ENCODE measurements at places on chromosomes 16 and 17.
A peak's percentile ranks its signal among the peaks of the same experiment; 100 is the strongest.

DNA sequence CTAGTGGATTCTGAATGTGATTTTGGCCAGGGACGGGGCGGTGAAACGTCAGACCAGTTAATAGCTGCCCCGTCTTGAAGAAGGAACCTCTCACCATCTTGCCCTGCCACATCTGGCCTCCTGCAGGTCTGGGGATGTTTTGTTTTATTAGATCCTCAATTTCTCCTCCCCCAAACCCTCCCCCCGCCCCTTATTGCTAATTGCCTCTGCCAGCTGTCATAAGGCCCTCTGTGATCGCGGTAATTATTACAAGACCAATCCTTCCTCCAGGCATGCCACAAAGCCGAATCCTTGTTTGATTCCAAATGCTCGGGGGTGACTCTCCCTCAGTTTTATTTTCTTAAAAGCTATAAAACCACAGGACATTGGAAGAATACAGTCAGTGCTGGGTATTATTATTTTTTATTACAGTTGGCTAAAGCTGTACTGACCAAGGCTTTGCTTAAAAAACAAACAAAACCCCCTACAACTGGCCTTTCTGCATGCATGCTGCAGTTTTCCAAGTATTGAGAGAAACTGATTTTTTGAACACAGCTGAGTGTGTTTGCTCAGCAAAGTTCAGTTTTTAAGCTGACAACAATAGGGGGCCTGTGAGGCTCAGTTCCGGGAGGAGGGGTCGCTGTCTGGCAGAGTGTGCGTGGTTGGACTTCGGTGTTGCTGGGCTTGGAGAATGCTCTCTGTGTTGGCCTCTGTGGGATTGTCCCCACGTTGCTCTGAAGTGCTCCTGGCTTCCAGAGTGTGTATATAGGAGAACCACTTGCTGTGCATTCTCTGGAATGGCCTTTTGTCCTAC lies 1.7 kb downstream of the KSR1 start:
- no peak for DNase-seq

DNA sequence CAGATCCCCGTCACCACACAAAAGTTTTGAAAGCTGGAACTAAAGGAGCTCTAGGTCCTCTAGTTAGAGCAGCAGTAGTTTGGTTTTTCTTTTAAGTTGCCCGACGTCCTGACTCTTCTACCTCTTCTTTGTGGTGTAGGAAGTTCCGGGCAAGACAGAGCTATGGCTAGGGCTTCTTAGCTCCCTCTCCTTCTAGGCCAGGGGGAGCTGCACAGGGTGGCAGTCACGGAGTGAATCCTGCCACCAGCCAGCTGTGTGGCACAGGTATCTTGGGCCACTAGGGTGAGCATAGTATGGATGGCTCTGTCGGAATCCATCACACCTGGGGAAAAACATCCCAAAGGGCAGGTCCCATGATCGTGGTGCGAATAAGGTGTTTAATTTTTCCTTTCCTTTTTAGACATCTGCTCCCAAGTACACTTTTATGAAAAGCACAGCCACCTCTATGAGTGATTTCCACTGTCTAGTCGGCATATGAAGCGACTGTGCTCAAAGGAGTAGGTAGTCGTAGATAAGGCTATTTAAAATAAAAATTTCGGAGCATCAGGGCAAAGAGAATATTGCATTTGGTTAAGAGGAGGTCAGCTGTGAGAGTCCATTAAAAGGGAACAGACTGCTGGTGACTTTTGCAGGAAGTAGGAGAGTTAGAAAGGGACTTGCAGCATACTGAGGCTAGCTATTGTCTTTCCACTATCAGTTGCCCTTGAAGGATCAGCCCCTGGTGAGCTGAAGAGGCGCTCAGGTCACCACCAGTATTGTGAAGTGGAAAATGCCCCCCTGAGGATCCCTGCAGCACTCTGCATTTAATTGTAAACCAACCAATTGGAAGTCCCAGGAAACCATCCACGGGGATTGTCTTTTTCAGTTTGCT lies 2.1 kb downstream of the PRKCA start:
- no peak for DNase-seq

DNA sequence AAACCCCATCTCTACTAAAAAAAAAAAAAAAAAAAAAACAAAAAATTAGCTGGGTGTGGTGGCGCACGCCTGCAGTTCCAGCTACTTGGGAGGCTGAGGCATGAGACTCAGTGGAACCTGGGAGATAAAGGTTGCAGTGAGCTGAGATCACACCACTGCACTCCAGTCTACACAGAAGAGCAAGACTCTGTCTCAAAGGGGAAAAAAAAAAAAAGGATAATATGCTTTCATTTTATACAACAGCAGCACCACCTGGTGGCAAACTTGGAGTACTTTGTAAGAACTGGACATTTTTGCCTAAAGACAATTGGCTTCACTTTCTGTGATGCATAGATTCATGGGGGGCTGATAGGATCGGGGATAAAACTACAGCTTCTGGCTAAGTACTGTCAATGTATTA lies 8.5 kb downstream of the CHTF8 start:
- peak; percentile 17 for DNase-seq

- no peak for DNase-seq
These were observed 93.9 kb upstream of the WSCD1 start for GRCh38 chr17:5976251-5976650.

DNA sequence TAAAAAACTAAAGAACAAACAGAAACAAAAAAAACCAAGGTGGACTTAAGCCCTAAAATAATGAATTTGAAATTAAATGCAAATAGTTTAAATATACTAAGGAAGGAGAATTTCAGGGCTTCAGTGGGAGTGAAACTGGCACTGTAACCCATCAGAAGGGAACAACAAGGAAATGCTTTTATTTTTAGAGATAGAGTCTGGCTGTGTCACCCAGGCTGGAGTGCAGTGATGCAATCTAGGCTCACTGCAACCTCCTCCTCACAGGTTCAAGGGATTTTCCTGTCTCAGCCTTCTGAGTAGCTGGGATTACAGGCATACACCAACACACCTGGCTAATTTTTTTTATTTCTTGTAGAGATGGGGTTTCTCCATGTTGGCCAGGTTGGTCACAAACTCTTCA lies 625.2 kb upstream of the CDH8 start:
- no peak for DNase-seq

DNA sequence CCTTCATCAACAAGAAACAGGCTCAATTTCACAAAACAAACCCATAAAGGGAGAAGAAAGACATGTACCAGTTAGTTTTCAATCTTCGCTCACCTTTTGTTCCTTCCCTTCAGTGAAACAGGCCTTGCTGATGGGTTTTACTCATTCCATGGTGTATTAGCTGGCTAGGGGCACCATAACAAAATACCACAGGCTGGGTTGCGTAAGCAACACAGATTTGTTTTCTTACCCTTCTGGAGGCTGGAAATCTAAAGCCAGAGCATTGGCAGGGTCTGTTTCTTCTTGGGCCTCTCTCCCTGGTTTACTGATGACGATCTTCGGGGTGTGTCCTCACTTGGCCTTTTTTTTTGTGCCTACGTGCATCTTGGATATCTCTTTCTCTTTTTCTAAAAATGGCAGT lies 383.4 kb upstream of the RBFOX1 start:
- DNase-seq = no peak

DNA sequence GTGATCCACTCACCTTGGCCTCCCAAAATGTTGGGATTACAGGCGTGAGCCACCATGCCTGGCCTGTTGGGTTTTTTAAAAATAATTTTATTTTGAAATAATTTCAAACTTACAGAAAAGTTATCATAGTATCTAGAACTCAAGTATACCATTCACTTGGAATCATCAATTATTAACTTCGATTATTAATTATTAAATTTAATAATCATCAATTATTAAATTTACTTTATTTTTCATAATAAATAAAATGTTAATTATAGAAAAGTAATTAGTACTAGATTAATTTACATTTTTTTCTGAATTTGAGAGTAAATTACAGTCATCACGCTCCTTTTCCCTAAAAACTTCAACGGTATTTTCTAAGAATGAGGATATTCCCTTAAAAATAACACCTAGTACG lies 13.7 kb upstream of the SKAP1 start:
- DNase-seq = no peak

DNA sequence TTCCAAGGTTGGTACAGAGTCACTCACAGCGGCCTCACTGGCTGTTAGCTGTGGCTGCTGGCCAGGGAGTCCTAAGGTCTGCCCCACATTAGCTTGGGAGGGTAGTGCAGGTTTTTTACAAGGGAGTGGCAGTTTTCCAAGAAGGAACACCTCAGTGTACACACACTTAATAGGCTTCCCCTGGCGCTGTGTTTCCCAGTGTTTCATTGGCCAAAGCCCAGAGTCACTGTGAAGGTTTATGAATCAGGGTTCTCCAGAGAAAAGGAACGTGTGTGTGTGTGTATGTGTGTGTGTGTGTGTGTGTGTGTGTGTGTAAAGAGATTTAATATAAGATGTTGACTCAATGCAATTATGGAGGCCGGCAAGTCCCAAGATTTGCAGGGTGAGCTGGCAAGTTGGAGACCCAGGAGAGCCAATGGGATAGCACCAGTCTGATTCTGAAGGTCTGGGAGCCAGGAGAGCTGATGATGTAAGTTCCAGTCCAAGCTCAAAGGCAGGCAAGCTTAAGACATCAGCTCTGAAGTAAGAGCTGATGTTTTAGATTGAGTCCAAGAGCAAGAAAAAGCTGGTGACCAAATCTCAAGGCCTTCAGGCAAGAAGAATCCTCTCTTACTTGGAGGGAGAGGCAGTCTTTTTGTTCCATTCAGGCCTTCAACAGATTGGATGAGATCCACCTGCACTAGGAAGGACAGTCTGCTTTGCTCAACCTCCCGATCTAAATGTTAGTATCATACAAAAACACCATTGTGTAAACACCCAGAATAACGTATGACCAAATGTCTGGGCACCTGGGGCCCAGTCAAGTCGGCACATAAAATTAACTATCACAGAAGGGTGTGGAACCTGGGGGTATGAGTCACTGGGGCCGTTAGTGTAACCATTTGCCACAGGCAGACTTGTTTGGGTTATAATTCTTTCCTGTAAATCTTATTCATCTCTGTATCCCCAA lies 206.8 kb downstream of the PRKCA start:
- peak; percentile 52 for DNase-seq

DNA sequence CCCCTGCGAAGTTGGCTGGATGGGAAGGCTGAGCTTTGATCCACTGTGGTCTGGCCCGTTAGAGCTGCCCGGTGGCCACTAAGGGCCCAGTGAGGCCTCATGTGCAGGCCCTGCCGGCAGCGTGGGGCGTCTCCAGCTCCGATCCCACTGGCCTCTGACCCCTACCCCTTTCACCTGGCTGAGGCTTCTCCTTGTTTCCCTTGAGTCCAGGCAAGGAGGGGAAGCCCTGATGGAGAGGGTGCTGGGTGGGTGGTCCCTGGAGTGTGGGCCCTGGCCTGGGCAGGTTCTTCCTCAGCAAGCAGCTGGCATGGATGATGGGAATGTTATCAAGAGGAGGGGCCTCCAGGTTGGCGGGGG lies 356.8 kb downstream of the SEC14L1 start:
- DNase-seq = no peak

DNA sequence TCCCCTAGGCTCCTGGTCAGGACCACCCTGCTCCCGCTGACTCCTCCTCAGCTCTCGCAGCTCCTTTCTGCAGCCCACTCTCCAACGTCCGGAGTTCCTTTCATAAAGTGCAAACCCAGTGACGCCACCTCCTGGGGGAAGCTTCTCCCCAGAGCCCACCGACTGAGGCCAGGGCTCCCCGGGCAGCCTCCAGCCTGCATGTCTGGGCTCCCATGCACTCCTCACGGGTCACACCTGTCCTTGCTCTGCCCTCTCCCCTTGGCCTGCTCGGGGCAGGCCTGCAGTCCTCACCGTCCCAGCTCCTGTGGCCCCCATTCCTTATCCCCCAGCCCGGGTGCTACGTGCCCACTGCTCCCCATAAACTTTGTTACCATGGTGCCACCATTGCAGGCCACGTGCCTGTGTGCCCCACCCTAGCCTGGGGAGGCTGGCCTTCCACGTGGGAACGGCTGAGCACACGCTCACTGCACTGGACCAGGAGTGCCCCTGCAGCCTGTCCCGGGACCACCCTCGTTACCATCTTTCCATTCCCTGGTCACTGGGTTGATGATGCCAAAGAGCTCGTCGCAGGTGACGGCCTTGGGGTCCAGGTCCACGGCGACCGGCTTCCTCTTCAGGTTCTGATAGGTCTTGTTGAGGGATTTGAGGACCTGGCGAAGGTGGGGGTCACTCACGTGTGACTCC lies 84.9 kb downstream of the DNAH17 start:
- no peak for DNase-seq

GRCh38 chr17:40360091-40360490 lies 4.4 kb downstream of the GJD3 start:
- no peak for DNase-seq

- no peak for DNase-seq
These were observed 33.5 kb downstream of the SRL start for GRCh38 chr16:4208341-4208751.

DNA sequence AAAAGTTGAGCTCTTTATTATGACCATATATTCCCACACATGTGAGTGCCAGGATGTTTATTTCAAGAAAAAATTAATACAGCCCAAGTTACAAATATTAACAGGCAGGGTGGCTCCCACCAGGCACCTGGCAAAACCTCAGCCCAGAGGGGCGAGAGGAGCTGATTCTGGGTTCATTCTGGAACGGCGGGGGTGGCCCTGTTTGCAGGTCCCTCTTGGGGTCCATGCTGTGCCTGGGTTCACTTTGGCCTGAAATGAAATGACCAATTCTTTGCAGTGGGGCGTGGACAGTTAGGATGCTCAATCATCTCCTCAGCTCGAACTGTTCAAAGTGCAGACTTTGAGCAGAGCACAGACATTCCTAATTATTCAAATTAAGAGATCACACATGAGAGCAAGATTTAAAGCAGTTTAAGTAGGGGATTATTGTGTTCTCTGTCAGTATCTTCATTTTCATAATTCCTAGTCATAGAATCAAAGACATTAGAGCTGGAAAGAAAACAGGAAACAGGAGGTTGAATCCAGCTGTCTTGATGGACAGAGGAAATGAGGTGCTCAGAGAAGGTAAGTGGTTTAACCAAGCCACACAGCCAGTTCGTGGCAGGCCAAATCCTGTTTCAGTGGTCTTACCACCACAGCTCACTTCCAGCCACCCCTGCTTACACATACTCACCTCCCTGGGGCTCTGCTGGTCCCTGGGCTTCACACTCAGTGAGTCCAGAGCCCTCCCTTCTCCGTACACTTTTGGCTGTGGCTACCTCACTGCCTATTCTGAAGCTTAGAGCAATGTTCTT lies 363.9 kb upstream of the TNRC6C start:
- DNase-seq = no peak

GRCh38 chr17:50396261-50397110 lies 837 bp downstream of the LRRC59 start:
- no peak for DNase-seq

DNA sequence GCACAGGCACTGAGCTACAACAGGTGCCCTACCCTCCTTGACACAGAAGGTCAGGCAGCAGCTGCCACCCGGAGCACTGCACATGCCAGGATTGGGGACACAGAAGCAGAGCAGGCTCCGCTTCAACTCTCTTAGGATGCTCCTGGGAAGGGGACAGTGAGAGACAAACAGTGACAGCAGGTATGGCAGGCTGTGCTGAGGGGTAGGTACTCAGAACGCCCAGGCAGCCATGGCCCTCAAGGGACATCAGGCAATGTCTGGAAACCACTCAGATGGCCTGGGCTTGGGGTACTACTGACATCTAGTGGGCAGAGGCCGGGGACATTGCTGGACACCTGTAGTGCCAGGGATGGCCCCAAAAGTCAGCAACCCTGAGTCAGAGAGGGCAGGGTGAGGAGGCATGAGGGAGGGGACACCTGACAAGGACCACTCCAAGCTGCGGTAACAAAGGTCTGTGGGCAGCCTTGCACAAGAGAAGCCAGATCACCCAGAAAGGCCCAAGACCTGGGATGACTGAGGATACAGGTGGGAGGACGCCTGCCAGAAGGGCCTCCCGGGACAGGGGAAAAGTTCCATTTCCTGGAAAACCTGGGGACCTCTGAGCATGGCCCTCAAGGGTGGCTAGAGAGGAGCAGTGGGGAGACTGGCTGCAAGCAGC lies 21.2 kb downstream of the PEMT start:
- no peak for DNase-seq

Data from stimulated activated CD4-positive, alpha-beta T cell treated with anti-CD3 and anti-CD28 coated beads, Interleukin-15, amount 100 ng/mL, for 48 hours (primary cell).